Omental fat pad (tissue), 4 donors: ENCODE measurements at places on chromosomes 13 and 19.

GRCh38 chr19:12789098-12789903, 2.0 kb upstream of the JUNB start:
- no peak for DNase-seq

DNA sequence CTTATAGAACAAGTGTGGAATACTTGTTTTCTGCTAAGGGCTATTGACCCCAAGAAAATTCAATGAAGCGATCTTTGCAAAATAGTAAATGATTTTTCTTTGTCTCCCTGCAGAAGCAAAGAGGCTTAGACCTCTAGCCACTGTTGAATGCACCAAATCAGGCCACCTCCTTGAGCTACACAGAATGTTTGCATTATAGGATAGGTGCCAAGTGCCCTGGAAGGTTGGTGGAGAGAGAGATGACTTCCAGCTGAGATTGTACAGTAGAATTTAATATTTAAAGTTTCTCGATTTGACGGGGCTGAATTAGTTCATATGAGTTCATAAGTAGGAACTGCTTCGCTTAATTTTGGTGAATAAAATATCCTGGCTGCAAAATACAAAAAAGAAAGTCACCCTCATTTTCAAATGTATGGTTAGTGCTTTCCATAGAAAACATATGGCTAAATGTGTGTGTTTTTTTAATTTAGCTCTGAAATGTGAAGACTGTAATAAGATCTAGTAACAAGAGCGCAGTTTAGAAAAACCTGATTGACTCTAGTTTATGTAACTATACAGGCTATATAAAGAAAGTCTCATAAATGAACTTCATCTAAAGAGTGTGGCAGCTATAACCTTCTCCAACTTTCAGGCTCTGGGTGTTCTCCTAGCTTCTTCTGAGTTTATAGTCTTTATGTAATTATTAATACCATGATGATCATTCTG, 41.6 kb downstream of the LRCH1 start:
- no peak for DNase-seq

DNA sequence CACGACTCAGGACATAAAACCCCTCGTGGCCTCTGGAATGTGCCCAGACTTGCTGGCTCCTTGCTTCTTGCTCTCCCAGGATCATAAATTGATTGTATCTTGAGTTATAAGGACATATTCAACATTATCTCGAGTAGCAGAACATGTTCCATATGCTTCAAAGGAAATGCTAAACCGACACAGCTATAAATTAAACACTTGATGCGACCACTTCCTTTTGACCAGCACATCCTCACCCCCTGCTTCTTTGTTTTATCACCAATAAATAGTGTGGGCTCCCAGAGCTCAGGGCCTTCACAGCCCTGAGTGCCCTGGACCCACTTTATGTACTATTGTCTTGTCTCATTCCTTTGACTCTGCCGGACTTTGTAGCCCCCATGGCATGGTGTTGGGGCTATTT, 157.0 kb upstream of the PABPC3 start:
- DNase-seq, result no peak

DNA sequence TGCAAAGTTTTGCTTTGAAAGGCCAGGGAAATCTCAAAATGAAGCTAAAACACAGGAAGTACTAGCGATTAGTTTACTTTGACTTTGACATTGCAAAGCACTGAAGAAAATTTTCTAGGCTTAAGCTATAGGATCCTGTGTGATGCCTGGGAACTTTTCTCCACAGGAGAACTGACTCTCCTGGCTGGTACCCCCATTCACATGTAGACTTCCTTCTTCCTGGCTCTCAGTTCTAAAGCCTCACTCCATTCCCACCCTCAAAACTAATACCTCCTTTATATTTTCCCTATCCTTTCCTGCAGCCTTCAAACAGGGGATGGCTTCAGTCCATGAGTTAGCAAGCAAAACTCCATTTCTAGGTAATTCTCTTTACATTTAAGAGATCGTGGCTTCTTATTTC, 189.5 kb downstream of the SLITRK1 start:
- no peak for DNase-seq

- DNase-seq, result no peak
Observed at GRCh38 chr19:308471-309205, 17.4 kb upstream of the PLPP2 start.

- DNase-seq, result no peak
Observed at GRCh38 chr13:111482126-111482525, 161.7 kb downstream of the TEX29 start.

DNA sequence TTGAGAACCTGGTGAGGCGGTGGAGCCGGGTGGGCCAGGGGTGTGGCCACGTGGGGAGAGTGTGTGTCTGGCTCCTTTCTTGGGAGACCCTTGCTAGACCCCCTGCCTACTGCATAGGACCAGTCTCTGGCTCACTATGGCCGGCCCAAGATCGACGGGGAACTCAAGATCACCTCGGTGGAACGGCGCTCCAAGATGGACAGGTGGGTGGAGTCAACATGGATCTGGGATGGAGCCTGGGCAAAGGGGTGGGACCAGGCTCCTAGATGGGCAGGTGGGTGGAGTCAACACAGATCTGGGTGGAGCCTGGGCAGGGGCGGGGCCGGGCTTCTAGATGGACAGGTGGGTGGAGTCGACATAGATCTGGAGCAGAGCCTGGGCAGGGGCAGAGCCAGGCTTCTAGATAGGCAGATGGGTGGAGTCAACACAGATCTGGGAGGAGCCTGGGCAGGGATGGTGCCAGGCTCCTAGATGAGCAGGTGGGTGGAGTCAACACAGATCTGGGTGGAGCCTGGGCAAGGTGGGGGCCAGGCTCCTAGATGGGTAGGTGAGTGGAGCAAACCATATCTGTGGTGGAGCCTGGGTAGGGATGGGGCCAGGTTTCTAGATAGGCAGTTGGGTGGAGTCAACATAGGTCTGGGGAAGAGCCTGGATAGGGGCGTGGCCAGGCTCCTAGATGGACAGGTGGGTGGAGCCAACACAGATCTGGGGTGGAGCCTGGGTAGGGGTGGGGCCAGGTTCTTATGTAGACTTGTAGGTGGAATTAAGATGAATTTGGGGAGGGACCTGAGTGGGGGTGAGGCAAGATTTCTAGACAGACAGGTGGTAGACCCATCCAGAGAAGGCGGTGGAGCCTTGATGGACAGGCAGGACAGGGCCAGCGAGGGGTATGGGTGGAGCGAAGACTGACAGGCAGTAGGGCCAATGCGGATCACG, 56.5 kb downstream of the VAV1 start:
- DNase-seq, result no peak

DNA sequence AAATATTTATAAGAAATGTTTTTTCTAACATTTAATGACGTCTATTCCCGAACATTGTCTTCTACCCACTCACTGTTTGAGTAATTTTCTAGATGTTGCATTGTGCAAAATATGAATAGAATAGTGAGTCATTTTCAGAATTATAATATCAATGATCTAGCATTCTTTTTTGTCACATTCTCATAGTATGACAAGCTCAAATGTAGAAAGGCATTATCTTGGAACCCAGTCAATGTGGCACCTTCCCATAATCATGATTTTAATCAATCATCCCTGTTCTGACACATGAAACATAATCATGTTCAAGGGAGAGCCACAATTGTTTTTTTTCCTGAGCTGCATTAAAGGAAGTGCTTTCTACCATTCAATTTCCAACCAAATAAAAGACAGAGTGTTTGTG, 265.8 kb downstream of the OXGR1 start:
- no peak for DNase-seq

DNA sequence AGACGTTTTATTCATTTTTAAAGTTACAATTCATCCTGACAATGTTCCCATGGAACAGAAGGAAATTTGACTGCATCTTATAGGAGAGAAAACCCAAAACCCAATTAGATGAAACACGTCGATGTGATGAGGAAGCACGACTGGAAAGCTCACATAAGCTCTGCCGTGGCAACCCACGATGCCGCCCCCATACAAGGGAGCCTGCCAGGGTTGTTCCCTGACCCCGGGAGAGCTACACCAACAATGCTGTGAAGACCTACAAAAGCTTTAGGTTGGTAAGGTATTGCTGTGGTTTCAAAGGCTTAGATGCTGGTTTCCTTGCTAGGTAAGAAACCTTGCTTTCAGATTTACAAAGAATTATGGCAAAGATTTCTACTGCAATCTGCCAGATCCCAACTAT, 393.1 kb downstream of the KLF12 start:
- no peak for DNase-seq

DNA sequence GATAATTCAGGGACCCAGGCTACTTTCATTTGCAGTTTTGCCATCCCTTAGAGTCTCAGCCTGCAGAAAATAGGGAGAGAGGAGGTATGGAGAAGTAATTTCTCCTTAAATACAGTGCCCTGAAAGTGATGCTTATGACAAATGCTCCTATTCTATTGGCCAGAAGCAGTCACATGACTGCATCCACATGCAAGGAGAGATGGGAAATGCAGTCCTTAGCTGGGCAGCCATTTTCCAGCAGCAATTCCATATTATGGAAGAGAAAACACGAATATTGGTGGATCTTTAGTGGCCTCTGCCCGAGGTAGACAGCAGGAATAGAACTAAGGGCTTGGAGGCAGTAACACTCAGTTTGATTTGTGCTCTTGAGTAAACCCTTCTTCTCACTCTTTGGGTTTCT, 39.4 kb downstream of the VAV1 start:
- DNase-seq, result no peak

DNA sequence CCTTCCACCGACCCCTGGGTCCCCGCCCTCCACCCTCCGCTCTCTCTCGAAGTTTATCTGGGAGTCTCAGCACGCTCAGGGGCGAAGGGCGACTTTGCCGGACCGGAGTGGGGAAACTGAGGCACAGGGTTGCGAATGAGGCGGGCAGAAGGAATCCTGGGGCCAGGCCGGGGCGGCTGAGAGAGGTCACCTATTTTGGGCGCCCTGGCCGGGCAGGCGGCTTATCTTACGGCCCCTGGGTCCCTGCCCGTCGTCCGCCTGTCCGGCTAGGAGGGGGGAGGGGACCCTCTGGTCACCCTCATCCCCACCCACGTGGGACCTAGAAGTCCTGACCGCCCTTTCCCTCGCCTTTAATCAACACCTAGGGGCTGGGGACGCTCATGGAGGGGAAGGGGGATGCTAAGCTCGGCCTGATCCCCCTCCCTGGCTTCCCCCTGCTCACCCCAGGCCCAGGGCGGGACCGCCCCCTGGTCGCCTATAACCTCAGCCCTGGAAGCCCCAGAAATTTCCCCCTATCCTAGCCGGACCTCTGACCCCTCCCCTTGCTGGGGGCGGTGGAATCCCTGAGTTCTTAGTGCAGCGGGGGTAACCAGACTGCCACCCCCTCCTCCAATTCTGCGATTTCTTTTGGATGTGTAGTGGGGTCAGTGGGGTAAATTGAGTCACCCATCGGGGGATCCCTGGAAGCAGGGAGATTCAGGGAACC, 556 bp downstream of the TRIP10 start:
- no peak for DNase-seq

DNA sequence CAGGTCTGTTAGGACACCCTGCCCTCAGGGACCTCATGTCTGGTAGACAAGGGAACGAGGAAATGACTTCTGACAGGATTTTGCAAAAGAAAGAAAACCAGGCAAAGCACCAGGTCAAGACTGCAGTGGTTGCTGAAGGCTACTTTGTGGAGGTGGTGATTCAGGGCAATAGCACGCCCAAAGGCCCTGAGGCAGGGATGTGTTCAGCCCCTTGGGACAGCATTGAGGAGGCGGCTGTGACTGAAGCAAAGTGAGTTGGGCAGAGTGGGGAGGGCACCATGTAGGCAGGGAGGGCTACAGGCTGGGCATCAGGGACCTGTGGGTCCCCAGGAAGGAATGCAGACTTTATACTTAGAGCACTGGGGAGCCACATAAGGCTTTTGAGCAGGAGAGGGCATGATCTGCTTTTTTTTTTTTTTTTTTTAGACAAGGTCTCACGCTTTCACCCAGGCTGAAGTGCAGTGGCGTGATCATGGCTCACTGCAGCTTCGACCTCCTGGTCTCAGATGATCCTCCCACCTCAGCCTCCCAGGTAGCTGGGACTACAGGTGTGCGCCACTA, 10.8 kb upstream of the HOMER3 start:
- no peak for DNase-seq

GRCh38 chr13:27917121-27917947, 2.5 kb upstream of the PDX1 start:
- DNase-seq, result no peak

GRCh38 chr13:46119883-46120614, 15.2 kb upstream of the CPB2 start:
- no peak for DNase-seq

DNA sequence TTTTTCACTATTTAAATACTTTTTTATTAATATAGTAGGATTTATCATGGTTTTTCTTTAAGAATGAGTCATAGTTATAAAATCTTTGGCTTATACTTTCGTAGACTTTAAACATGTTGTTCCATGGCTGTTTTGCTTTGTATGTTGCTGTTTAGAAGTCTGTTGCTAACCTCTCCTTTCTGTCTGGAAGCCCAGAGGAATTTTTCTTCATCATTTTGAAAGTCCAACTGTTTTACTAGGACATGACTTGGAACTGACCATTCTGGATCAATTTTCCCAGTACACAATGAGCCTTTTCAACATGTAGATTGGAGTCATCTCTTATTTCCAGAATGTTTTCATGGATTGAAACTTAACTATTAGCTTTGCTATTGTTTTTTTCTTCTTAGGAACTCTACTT, 7.9 kb downstream of the CAB39L start:
- DNase-seq, result no peak

DNA sequence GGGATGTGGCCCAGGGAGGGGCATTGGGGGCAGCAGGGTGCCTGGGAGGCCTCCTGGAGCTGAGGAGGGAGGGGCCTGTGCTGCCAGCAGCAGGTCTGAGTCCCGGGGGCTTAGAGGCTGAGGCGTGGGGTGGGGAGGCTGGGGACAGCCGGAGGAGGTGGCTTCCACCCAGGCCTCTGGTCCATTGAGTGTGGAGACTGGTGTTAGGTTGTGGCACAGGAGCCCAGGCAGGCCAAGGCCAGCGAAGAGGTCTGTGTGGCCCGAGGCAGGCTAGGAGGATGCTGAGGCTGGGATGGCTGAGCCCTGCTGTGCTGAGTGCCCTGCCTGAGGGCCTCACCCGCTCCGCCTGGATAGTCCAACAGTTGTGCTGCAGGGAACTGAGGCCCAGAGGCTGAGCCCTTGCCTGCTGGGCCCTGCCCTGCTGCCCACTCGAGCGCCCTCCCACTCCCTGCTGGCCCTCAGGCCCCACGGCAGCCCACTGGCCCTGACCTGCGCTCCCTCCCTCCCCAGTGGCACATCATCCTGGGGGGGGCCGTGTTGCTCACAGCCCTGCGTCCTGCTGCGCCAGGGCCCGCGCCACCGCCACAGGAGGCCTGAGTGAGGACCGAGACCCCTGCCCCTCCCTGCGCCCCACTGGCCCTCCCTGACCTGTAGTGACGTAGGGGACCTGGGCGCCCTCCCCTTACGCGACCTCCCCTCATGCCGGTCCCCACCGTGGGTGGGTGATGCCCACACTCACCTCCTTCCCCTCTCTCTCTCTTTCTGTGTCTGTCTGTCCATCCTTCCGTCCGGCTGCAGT, 4.9 kb upstream of the GARIN5A start:
- no peak for DNase-seq

- DNase-seq, result no peak
Observed at GRCh38 chr13:36820222-36820621, 1.2 kb downstream of the RFXAP start.

- no peak for DNase-seq
Observed at GRCh38 chr13:57724486-57725272, 93.1 kb downstream of the PCDH17 start.
